ENCODE measurements at places on chromosomes 5 and 9.
A peak's percentile ranks its signal among the peaks of the same experiment; 100 is the strongest.

DNA sequence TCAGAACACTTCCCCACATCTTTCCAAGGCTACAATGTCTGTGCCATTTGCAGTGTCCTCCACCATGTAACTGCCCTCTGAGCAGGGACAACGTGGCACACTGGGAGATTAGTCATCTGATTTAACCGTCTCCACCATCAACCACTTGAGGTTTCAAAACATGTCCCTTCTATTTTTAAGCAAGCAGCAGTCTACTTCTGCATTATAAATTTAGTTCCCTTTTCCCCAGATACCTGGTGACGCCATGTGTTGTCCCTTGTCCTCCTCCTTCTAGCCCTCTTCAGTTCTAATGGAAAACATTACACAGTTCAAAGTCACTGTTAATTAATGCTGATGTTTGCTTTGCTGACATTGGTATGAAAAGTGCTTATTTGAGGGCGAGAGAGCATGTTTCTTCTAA, 52.8 kb downstream of the ATP10B start:
- no peak for DNase-seq

DNA sequence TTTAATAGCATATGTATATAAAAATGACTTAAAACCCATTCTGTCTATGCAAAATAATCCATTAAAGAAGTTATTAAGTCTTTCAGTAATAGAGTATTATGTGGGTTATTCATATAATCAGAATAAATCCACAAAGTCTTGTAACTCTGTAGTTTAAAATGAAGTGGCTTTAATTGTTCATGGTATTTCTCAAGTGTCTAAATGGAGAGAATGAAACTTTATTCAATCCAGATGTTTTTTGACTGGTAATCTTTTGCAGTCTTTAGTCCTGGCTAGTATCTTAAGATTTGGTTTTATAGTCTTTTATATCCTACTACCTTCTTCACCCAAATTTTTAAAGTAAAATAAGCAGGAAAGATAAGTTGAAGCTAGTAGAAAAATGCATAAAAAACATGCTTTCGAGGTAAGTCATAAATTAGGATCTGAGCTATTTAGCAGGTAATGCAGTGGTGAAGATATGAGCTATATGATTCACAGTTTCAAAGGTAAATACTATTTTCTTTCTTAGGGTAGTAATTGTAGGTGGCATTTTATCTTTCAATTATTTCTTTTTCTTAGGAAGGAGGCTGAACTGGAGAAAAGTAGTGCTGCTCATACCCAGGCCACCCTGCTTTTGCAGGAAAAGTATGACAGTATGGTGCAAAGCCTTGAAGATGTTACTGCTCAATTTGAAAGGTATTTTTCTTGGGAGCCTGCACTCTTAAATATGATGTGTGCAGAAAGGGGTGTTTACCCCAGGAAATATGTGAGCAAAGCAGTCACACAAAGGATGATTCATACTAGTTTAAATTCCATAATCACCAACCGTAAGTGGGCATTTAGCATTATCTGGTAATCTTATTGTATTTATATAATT, 17.9 kb downstream of the HMMR start:
- DNase-seq, result no peak

DNA sequence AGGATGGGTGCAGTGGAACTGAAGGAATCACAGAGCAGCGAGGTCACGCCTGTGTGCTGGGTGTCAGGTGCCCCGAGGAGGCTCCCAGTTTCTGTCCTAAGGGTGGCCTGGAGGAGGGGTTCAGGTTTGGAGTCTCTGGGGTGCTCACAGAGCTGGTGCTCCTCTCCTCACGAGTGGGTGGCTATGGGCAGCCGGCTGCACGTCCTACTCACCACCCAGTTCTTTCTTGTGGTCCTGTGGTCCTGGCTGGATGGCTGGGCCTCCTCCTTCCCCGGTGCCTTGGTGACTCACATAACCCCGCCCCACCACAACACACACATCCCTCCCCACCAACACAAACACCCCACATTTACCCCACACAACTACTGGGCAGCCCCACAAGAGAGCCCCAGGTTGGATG, 9.9 kb upstream of the PTGS1 start:
- no peak for DNase-seq

- peak; percentile 86 for DNase-seq
Observed at GRCh38 chr5:123157791-123158581, 68.9 kb downstream of the PRDM6 start.

GRCh38 chr9:15304632-15305031, 2.4 kb downstream of the TTC39B start:
- no peak for DNase-seq

DNA sequence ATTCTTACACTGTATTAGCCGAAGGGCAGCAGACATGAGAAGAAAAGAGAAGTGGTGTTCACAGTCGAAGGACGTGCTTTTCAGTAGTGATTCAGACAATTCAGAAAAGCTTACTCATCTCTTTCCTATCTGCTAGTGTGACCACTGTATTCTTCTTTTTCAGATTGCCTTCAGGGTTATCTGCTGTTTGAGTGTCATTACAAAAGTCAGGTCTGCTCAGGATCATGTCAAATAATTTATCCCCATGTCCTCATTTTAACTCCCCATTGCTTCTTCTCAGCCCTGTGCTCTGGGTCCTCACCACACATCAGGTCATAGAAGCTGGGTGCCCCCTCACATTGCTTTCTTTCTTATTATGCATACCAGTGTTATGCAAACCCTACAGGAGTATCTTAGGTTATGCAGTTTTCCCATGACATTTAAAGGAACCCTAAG, 394.0 kb downstream of the CETN3 start:
- DNase-seq, result peak; percentile 39

GRCh38 chr5:16897284-16897704, 38.8 kb downstream of the MYO10 start:
- peak; percentile 88 for DNase-seq

DNA sequence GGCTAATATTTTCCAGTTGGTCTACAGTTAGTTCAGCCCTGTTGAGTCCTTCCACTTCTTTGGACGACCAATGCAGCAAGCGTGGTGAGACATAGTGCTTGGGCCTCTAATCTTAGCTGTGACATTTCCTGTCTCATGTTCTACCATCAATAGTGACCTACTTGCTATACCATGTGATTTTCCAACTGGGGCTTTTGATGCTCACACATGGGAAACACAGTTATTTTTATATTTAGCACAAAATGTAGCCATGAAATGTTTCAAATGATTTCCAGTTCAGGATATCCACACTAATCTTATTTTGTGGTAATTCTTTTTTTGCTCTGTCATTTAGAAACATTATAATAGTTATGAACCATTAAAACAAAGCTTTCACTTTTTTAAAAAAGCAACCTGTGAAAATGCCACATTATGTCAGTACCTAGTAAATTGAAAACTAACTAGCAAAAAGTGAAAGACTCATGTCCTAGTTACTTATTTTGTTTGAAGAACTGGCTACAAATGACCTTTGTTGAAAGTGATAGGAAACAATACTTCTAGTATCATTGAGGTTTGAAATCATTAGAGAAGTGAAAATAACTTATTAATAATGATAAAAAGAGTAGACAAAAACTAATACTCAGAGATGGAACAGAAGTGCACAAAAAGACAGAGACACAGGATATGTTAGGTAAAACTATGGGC, 18.3 kb downstream of the MARCHF3 start:
- DNase-seq, result no peak

- DNase-seq, result no peak
Observed at GRCh38 chr5:61292062-61292657, 39.9 kb upstream of the ZSWIM6 start.

- DNase-seq, result no peak
Observed at GRCh38 chr9:96246267-96246671, 55.7 kb downstream of the HSD17B3 start.

Measured in fibroblast of upper back skin (primary cell).